ENCODE measurements at places on chromosomes 3 and 15.

DNA sequence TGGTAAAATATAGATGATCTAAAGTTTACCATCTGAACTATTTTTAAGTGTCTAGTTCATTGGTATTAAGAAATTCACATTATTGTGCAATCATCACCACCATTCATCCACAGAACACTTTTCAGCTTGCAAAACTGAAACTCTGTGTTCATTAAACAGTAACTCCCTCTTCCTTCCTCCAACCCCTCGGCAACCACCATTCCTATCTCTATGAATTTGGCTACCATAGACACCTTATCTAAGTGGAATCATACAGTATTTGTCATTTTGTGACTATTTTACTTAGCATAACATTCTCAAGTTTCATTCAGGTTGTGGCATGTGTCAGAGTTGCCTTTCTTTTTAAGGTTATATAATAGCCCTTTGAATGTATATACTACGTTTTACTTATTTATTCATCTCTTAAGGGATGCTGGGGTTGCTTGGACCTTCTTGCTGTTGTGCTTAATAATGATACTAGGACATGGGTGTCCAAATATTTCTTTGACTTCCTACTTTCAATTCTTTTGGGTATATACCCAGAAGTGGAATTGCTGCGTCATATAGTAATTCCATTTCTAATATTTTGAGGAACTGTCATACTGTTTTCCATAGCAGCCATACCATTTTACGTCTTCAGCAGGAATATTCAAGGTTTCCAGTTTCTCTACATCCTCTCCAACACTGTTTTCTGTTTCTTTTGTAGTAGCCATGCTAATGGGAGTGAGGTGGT, 20.9 kb downstream of the KAT2B start:
- DNase-seq: no peak

DNA sequence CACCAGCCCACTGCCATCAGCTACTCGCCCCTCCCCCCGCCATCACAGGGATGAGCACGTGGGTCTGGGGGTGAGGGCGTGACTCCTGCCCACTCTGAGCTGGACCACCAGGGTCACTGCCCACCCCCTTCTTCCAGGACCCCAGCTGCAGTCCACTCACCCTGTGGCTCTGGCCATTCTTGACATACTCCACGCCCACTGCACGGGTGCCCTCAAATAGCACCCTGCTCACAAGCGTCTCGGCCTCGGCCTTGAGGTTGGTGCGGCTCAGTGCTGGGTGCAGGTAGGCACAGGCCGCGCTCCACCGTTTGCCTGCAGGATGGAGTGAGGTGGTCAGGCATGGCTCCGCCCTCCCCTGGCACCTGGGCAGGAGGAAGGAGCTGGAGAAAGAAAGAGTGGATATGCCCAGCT, 23.9 kb downstream of the CHDH start:
- no peak for DNase-seq

DNA sequence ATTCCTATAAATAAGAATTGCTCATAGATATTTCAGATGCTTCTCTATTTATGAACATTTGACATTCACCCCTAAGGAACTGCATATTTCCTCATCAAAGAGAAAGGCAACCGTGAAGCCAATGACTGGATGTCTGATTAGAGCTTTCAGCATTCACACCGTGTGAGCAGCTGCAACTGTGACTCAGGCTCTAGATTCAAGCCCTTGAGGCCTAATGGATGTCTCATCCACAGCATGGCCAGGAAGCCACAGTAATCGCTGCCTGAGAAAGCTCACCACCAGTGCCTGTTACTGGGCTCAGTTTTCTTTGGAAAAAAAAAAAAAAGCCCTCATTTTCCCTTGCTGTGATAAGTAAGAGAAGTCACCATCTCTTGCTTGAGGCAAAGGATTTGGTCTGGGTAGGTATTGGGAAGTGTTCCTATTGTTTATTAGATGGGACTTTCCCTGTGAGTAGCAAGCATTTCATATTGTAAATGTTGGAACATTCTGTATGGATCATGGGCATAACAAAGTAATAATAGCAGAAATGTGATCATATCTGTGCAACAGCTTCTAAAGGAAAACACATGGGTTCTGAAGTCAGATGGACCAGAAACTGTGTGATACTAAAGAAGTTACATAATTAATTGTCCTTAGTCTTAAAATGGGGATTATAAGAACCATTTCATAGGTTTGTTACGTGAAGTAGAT, 783.7 kb downstream of the AGBL1 start:
- DNase-seq: no peak

DNA sequence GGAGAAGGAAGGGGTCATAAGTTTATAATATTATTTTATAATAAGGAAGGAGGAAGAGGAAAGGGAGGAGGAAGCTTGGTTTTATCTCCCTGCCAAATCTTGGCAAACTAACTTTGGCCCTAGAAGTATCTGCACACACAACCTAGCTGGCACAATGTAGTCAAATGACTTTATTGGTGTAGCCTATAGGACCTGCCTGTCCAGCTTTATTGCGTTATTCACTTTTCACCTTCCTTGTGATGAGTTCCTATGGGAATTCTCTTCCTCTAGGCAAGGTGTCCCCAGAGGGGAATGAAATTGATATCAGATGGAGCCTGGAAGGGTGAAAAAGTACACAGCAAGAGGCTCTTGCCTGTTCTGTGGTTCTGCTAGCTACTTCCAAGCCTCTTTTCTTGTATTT, 111.2 kb upstream of the SLC25A36 start:
- no peak for DNase-seq

DNA sequence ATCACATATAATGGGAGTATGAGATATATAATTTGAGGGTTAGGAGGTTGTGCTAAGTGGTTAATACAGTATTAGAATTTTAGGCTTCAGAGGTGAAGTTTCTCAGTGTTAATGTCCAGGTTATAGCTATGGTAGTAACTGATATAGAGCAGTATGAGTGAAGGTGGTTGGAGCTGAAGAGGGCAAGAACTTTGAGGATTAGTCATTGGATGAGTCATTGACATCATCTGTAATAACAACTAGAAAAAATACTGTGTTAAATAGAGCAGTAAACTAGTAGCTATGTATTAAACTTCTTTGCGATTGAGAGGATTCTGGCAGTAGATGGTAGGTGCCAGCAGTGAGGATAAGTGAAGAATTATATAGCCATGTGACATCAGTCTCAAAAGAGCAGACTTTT, 47.5 kb upstream of the EIF3J start:
- no peak for DNase-seq

- no peak for DNase-seq
Observed at GRCh38 chr3:28317438-28318022, 31.0 kb upstream of the ZCWPW2 start.

Data from stimulated activated CD8-positive, alpha-beta memory T cell treated with anti-CD3 and anti-CD28 coated beads, Interleukin-4, amount 100 ng/mL, for 1 hour (primary cell).